ENCODE measurements at places on chromosomes 4 and X.

- no peak for DNase-seq
These were observed 204.8 kb downstream of the CFAP299 start for GRCh38 chr4:80540349-80540748.

DNA sequence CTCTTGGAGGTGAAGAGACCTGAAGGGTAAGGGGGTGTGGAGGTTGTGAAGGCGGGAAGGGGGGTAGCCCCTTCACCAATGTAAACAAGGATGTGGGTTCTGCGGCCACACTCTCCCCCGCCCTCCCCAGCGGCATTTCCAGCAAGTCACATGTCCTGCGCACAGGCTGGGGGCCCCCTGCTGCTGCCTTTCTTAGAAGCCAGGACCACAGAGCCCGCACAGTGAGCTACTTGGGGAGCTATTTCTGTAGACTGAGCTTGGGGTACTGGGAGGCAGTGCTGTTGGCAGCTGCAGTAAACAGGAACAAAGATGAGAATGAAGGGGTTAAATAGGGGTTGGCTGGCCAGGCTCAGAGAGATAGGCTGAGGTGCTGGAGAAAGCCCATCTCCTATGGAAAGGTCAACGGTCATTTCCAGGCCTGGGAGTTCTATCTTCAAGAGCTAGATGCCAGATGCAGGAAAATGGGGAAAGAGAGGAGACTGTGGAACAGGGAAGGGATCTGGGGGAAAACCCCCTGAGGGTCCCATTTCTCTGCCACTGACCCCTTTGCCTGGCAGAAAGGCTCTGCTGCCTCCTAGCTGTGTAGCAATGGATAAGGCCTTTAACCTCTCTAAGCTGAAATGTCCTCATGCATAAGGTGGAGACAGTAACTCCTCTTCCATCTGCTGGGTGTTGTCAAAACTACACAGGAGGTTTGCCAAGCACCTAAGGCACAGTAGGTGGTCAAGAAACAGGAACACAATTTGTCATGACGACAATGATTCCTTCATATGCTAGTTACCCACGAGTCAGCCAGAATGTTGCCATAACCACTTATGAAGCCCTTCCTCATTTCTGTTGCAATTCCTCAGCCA is 18.5 kb upstream of the PIM2 start:
- DNase-seq, result no peak

DNA sequence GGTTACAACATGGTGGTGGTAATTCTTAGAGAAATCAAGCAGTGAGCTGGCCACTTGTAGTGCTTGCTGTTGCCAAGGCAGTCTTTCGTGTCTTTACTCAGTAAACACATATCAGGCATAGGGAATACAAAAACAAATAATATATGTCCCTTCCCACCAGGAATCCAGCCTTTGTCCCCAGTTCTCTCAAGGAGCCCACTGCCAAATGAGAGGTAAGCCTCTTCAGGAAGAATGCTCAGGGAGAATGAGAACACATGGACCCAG is 421 bp upstream of the PLAC1 start:
- peak; percentile 61 for DNase-seq

- no peak for DNase-seq
These were observed 17.5 kb downstream of the STX18 start for GRCh38 chr4:4524364-4524763.

GRCh38 chrX:39852491-39852890 is 245.3 kb downstream of the BCOR start:
- no peak for DNase-seq

DNA sequence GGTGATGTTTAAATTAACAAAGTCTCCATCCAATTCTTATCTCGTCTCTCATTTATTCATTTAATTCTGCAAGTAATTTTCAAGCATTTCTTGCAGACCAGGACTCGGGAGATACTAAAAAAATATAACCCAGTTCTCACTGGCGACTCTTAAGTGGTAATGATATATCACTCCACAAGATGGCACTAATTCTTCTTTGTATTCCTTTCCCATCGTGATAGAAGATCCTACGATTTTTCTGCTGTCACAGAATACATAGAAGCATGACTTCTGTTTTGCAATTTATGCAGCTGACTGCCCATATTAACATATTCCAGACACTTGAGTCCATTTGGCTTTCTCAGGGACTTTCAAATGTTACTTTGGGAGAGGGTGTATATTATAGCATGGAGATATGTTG is 64.0 kb upstream of the FGF13 start:
- DNase-seq, result no peak

- DNase-seq, result no peak
These were observed 66.8 kb upstream of the SH3RF1 start for GRCh38 chr4:169337510-169337909.

- DNase-seq, result no peak
These were observed 594.2 kb downstream of the STPG2 start for GRCh38 chr4:97548943-97549583.

DNA sequence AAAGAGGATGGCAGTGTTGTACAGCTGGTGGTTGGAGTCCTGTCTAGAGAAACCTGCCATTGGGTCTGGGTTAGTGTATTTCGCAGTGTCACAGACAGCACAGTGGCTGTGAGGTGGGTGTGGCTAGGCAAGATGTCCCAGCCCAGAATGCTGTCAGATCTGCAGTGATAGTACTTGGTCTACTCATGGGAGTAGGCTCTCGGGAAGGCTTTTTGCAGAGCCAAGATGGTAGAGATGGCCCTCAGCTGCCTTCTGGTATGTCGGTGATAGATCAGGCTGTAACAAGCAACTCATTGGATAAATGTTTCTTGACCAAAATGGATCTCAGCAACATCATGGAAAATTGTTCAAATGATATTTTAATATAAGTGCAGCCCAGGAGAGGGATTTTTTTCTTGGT is 84.3 kb upstream of the WDR1 start:
- no peak for DNase-seq

- no peak for DNase-seq
These were observed 269.0 kb downstream of the ADGRA3 start for GRCh38 chr4:22246847-22247246.

DNA sequence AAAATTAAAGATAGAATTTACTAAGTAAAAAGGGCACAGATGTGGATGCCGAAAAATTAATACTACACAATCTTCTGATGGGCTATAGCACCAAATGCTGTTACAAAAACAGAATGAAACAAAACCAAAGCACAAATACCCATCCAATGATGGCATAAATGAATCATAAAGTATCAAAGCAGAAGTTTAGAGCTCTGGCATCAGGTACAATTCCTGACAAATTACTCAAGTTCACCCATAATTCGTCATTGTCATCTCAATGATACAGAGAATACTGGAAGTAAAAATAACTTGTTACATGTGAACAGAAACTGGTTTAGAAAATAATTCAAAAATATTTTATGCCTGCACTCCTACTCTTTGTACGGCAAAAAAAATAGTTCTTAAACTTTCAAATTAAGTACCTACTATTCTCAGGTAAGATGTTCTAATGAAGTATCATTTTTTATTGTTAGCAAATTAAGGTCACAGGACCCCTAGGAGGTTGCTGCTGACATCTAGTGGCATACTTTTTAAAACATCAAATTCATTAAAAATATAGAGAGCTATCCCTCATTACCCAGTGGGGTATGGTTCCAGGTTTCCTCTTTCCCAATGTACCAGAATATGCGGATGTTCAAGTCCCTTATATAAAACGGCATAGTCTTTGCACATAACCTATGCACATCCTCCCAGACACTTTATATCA is 126.1 kb downstream of the INPP4B start:
- DNase-seq, result no peak

DNA sequence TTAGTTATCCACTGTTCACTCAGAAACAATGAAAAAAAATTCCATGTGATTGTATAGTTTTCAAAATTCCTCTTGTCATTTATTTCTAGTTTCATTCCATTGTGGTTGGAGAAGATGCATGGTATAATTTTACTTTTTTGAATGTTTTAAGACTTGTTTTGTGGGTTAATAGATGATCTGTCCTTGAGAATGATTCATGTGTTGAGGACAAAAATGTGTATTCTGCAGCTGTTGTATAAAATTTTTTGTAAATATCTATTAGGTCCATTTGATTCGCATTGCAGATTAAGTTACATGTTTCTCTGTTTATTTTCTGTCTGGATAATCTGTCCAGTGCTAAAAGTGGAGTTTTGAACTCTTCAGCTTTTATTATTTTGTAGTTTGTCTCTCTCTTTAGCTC is 65.4 kb downstream of the RTL3 start:
- DNase-seq, result no peak

GRCh38 chr4:108988464-108989195 is 225.8 kb upstream of the ETNPPL start:
- no peak for DNase-seq

DNA sequence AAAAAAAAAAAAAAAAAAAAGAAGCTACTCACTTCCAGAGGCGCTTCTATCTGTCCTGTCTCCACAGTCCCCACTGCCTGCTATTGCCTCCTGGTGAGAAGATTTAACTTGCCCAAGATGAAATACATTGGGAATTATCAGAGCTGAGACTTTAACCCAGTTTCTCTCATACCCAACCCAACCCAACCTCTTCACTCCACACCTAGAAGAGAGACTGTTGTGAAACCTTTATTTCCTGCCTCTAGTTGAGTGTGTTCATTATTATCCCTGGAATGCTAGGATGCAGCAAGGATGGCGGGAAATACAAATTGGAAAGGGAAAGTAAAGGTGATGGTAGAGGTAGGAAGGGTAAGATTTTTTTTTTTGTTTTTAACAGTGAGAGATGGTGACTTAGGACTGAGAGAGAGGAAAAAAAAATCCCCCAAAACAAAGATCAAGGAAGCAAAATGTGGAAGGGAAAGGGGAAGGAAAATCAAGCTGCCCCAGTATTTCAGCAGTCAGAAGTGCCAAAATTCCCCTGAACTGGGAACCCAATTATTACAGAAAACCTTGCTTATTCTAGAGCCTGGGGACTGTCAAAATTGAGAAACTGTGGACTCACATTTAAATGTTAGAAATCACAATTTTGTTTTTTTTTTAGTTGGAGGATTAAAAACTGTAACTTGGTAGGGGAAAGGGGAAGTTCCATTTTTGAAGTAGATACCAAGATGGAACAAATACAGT is 253.0 kb downstream of the PTTG2 start:
- no peak for DNase-seq

GRCh38 chrX:9144701-9145241 is 110.8 kb upstream of the FAM9B start:
- no peak for DNase-seq

GRCh38 chrX:110418316-110419235 is 59.9 kb downstream of the RTL9 start:
- peak; percentile 44 for DNase-seq

- DNase-seq, result no peak
These were observed 1513.9 kb upstream of the PCDH10 start for GRCh38 chr4:131635191-131635590.

GRCh38 chrX:19332983-19333382 is 10.7 kb upstream of the PDHA1 start:
- DNase-seq, result peak; percentile 71

DNA sequence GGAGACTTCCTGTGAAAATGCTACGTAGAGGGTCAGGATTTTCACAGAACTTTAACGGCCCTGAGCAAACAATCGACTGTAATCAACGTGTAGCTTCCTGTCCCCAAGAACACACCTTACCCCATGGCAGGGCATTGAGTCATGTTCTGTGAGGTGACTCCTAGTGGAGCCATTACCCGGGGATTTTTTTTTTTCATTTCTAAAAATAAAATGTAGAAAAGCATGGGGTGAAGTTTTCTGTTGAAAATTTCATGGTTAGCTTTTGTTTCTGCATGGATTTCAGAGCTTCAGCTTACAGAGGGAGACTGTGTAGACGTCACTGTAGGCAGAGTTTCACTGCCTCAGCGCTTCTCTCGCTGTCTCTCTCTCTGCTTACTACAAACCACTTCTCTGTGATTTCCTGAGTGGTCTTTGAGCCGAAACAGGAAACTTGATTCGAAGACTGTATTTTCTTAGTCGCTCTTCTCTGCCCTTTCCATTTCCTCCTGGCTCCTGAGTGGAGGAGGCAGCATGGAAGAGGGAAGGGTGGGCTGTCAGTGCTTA is 111.7 kb downstream of the NFKB1 start:
- DNase-seq, result no peak

- no peak for DNase-seq
These were observed 11.7 kb upstream of the STATH start for GRCh38 chr4:69984030-69984443.

- no peak for DNase-seq
These were observed 229.7 kb downstream of the EVC2 start for GRCh38 chr4:5478697-5479096.

DNA sequence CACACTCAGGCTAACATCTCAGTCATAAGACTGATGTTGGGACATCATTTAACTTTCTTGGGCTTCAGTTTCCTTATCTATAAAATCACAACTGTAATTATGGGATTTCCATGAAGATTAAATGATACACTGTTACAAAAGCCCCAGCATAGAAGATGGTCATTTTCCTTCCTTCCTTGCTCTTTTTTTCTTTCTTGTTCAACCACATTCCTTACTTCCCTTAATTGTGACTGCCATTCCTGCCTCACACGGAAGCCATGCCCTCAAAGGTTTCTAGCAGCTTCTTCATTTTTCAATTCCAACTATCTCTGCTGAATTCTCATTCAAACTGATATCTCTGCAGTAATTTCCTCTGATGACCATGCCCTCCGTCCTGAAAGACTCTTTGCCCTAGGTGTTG is 311.8 kb downstream of the PPP3CA start:
- no peak for DNase-seq

DNA sequence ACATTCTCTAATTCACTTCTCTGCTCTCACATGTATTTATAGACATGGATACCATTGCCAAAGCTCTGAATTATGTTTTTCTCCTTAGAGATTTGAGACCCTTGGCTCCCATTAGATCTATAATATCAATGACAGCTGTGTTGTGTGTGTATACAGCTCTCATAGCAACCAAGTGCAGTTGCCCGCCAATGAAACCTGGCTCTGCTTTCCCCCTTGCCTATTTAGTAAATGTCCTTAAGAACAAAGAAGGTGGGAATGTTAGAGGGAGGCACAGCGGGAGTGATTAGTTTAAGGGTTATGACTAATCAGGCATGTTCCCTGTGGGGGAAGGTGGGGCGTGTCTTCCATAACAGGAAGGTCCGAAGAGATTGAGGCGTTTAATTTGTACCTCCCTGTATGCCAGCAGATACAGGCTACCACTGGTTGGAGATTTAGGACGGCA is 100.5 kb upstream of the TBC1D9 start:
- DNase-seq, result peak; percentile 57
